ENCODE measurements at places on chromosomes 3 and 15. TPM values are rescaled to one million over a fixed set of nuclear protein-coding genes. Genes with fewer than 3 reads are reported as not detected.
A peak's percentile ranks its signal among the peaks of the same experiment; 100 is the strongest.

- DNase-seq = no peak
Observed at GRCh38 chr3:67580430-67581000, 73.9 kb downstream of the SUCLG2 start.

GRCh38 chr3:139044366-139045210, at the start of gene PRR23C:
PRR23C (minus strand) TSS chr3:139044892; CDS start chr3:139044620, 272 bp downstream.
- no peak for DNase-seq

- DNase-seq = no peak
Observed at GRCh38 chr15:82643992-82644391, 3.2 kb downstream of the CPEB1 start.

GRCh38 chr15:62455441-62455921, 290.4 kb upstream of the C2CD4B start:
- no peak for DNase-seq

DNA sequence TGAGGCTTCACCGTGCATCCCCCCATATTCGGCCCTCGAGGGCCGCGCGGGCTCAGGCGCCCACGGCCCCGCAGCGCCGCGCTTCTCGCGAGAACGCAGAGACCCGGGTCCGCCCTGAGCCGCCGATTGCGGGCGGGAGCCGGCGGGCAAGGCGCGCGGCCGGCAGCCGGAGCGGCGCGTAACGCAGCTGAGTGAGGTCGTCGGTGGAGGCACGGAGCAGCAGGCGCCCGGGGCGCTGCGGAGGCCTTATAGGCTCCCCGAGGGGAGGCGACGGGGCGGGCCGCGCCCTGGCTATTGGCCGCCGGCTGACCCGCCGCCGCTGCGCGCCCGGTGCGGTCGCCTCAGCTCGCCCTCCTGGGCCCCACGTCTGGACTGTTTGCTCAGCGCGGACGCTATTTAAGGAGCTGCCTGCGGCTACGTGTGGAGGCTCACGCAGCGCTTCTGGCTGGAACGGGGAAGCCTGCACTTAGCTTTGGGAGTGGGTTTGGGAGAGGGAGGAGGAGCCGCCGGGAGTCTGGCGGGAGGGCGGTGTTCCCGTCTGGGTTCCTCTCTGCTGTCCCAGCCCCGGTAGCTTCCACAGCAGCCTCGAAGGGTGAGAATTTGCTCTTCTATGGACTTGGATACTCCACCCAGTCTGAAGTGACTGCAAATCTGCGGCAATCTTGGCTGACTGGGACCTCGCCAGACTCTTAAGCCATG, at the start of gene PLOD2:
Gene PLOD2 (minus strand): TSS at position 221 of the 699 bp plus-strand sequence. CDS start 195 bp downstream, at position 26.
- peak; percentile 95 for DNase-seq

DNA sequence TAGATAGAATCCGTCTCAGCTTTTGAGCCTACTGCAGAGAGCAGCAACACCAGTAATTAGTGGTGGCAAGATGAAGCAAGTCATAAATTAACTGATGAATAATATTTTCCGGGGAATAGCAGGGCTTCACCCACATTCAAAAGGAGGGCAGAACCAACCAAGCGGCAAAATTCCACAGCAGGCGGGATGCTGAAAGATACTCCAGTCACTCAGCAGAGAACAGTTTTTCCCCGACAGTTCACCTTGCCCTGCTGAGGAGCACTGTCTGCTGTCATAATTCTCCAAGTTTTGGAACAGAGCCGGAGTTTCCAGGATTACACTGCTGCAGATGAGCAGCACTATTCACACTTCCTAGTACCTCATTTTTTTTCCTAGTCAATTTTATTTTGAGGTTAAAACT, 274.7 kb downstream of the CD47 start:
- DNase-seq = no peak

- DNase-seq = no peak
Observed at GRCh38 chr3:118476885-118477618, 557.6 kb downstream of the IGSF11 start.

GRCh38 chr3:114418724-114419543, 125.1 kb downstream of the TIGIT start:
- DNase-seq = no peak

DNA sequence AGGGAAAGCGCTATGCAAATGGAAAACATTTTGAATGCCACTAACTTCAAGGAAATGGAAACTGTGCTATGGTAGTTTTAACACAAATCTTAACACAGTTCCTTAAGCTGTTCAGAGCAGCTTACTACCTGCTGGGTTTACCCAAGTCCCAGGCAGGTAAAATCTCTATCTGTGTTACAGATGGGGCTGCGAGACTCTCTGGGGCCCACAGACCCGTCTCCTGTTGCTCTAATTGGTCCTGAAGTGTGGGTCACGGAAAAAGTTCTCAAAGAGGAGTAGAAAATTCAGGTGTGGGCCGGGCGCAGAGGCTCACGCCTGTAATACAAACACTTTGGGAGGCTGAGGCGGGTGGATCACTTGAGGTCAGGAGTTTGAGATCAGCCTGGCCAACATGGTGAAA, 16.9 kb upstream of the ZFYVE19 start:
- DNase-seq = no peak

DNA sequence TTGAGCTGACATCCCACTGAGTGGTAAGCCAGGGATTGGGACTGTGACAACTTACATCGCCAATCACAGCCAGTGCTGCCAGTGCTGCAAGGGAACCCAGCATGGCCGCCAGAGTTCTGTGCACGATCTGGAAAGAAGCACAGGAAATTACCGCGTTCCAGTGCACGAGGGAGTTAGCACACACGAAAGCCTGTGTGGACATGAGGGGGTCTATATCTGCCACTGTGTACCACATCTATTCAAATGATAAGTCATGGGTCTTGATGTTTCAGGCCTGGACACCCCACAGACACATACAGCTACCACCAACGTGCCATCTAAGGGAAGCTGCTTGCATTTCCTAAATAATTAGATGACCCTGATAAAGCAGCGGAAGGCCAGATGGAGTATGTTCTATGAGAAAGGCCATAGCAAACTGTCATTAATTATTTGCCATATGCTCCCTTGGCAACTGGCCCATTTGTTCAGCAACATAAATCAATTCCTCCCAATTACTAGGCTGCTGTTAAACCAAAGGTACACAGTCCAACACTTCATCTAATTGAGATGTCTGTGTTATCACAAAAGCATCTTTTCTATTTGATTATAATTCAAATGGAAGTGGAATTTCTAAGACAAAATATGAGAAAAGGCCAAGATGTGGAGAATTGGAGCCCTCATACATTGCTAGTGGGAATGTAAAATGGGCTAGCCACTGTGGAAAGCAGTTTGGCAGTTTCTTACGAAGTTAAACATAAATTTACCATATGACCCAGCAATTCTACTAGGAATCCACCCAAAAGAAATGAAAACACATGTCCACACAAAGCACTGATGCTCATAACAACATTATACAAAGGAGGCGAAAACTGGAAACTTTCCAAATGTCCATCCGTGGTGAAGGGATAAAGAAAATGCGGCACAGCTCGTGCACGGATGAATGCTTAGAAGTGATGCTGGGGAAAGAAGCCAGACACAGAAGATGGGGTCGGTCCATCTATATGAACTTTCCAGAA, 108.3 kb downstream of the OCA2 start:
- DNase-seq = no peak

DNA sequence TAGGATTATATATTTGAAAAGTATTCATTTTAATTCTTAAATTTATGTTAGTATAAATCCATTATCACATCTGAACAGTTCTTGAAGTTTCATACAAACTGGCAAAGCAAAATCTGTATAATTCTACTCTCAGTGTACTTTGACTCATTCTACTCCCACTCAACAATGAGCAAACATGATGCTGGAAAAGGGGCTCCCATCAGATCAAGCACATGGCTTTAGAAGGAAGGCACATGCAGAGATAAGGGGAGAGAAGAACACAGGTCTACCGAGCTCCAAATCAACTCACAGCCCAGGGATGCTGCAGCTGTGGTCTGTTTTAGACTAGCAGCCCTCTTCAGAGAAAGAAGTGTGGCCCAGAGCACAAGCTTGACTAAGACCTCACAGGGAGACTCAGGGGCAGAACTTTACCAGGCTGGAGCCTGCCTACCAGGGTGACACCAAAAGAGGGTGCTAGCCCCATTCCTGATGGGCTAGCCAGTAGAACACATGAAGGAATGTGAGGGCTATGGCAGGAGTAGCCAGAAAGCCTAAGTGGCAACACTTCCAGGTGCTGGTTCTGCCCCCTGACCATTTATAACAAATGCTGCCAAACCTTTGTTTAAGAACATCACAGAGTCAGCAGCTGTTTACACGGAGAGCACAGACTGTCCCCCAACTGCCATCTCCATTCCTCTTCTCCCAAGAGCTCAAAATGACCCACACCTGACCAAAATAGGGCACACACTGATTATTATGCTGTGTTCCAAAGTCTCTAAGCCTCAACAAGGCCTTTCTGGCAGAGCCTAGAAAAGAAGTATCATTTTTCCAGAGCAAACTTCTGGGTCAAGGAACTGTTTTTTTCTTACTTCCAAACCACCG, 19.5 kb downstream of the SEC22C start:
- no peak for DNase-seq

GRCh38 chr15:42759093-42759492, 22.2 kb upstream of the CDAN1 start:
- DNase-seq = no peak

DNA sequence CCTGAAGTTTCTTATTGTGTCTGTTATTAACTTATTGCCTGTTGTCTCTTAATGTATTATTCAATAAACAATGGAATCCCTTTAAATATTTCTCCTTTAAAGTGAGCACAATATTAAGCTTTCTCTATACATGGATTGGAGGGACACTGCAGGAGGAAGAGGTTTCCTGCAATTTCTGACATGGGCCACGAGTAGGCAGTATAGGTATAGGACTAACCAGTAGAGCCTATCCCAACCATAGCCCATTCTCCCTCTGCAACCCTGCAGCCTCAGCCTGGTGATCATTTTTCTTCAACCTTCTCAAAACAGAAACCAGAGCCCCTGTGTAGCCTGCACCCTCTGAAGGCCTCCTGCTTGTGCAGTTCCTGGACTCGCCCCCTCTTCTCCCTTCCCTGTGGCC, 124.8 kb downstream of the NEK10 start:
- DNase-seq = no peak

DNA sequence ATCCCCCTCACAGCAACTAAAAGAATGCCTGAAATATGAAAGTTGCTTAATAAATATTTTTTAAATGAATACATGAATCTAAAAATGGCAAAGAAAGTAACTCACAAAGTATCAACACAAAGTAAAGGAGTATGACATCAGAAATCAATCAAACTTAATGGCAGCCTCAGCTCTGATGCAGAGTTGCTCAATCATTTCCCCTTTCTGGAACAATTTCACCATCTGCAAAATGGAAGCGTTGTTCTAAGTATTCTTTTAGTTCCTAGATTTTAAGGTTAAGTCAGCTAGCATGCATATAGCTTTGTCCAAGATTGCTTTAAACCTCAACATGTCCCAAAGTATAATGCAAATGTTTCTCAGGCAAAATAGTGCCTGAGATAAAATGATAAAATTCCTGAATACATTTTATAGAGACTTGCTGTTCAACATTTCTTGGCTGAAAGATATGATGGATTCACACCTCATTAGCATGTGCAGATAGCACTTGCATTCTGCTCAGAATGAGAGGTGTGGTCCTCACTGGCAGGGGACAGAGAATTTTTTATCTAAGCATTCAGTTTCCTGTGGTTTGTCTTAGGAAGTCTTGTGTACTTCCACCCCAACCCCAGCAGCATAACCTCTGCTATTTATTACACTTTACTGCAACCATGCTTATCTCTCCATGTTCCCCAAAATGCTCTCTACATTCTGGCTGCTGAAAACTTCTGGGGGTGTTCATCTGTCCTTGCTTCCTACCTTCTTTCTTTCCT, 429.3 kb downstream of the GRM7 start:
- DNase-seq = no peak

GRCh38 chr3:14769544-14770325, 49.0 kb upstream of the FGD5 start:
- DNase-seq = no peak

Gene GOLGA8A
- 18.2 TPM for total RNA-seq

Gene MAP3K13
- total RNA-seq = 24.7 TPM

Gene CPNE4
- total RNA-seq = not detected

Gene EHHADH
- total RNA-seq = 4.1 TPM

Gene TGM4
- not detected for total RNA-seq

Gene IP6K1
- 31.5 TPM for total RNA-seq

Gene SEMA6D
- total RNA-seq = 7.5 TPM
